ENCODE measurements at places on chromosomes 11 and 22.

- DNase-seq, result no peak
Measured at GRCh38 chr22:43263645-43264514, 76.9 kb upstream of the TTLL12 start.

- DNase-seq, result no peak
Measured at GRCh38 chr22:43478621-43479300, 66.9 kb downstream of the MPPED1 start.

- DNase-seq, result no peak
Measured at GRCh38 chr11:115054570-115055538, 376.5 kb downstream of the NXPE2 start.

DNA sequence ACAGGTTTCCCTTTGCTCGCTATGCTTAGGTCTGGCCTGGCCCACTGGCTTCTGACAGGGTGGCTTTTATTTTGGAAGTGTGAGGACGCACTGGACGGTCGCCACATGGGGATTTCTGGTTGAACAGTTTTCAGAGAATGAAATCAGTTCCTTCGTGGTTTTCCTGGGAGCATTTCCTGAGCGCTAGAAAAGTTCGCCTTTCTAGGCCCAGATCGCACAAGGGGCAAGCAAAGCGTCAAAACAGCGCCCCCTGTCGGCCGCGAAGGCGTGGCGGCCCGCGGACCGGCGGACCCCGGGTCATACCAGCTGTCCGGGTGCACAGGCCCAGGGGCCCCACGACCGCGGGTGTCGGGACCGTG is 12.7 kb upstream of the CYP2R1 start:
- no peak for DNase-seq

GRCh38 chr22:40593460-40594273 is 42.9 kb downstream of the MRTFA start:
- no peak for DNase-seq

DNA sequence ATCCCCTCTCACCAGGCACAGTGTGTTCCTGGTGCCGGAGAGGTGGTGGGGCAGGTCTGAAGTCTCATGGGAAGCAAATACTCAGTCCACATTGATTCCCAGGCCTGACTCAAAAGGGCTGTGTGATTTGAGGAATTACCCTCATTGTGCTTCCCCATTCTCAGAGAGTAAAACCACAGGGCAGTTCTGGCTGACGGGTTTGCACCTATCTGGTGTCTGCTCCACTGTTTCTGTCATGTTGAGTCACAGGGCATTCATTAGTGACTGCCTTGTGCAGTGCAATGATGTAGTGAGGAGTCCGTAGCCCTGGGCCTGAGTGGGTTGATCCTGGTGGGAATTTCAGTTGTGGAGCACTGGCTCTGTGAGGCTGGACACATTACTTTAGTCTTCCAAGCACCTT is 85.2 kb upstream of the ARHGAP20 start:
- DNase-seq, result no peak

GRCh38 chr11:103878646-103879045 is 157.8 kb upstream of the DDI1 start:
- DNase-seq, result no peak

DNA sequence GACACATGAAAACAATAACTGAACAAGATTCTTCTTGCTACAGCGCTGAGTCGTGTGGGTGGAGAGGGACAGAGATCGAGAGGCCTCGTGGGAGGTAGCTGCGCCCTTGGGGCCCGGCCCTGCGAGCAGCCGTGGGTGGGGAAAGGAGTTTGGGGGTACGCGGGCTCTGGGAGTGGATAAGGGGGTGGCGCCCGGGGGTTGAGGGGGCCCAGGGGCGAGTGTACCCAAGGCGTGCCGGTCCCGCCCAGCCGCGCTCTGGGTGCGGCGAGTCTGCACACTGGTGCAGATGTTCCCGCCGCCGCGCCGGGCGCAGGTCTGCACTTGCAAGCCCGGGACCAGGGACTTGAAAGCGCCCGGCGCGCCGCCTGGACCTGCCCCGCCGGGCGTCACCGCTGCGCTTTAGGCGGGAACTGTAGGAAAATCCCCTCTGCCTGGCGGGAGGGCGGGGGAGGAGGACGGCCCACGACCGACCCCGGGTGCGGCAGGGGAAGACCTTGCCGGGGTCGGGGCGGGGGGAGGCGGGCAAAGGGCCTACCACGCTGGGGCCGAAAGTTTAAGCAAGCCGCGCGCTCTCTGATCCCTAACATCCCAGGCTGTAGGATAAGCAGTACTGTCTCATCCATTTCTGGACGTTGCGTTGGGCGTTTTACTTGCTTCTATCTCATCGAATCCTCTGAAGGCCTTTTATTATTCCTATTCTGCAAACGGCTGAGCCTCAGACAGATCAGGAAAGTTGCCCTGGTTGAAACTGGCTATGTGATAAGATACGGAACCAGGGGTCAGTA is 1.4 kb upstream of the KREMEN1 start:
- no peak for DNase-seq

- no peak for DNase-seq
Measured at GRCh38 chr11:120747850-120748814, 236.6 kb downstream of the GRIK4 start.

- DNase-seq, result no peak
Measured at GRCh38 chr11:26254378-26254777, 77.6 kb upstream of the ANO3 start.

- DNase-seq, result no peak
Measured at GRCh38 chr11:31529189-31529588, 19.6 kb downstream of the ELP4 start.

DNA sequence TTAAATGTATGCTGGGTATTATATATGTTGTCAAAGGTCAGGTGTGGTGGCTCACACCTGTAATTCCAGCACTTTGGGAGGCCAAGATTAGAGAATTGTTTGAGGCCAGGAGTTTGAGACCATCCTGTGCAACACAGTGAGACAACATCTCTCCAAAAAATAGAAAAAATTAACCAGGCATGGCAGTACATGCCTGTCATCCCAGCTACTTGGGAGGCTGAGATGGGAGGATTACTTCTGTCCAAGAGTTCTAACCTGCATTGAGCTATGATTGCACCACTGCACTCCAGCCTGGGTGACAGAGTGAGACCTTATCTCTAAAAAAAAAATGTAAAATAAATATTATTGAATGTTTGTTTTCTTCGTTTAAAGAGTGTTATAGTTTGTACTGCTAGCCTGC is 11.3 kb upstream of the OR6X1 start:
- no peak for DNase-seq

- no peak for DNase-seq
Measured at GRCh38 chr11:2934021-2934550, 4.9 kb upstream of the PHLDA2 start.

DNA sequence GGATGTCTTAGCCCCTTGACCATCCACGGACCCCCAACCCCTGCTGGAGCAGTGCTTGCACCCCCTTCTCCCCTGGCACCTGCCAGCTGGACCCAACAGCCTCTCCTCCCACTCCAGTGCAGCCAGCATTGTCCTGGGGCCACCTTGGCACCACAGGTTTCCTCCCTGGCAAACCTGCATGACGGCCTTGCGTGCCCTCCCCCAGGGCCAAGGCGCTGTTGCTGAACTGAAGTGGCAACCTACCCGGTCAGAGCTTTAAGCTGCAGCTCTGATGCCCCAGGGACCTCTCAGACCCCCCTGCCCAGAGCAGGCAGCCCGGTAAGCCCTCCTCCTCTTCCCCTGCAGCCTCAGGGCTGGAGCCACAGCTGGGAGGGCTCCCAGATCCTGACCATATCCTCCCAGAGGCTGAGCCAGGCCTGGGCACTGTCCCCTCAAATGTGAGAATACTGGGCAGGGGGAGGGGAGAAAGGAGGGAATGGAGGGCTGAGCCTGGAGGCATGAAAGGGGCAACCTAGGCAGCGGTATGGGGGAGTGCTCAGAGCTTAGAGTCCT is 1.8 kb upstream of the LRRC75B start:
- no peak for DNase-seq

GRCh38 chr11:61700212-61700611 is 20.0 kb downstream of the DAGLA start:
- no peak for DNase-seq
